GM19239 (cell line): ENCODE measurements at places on chromosomes 7 and 10.

- DNase-seq = no peak
These were observed 89.0 kb downstream of the NEURL1 start for GRCh38 chr10:103582331-103583123.

- DNase-seq = no peak
These were observed 30.9 kb downstream of the SCIN start for GRCh38 chr7:12601302-12601869.

DNA sequence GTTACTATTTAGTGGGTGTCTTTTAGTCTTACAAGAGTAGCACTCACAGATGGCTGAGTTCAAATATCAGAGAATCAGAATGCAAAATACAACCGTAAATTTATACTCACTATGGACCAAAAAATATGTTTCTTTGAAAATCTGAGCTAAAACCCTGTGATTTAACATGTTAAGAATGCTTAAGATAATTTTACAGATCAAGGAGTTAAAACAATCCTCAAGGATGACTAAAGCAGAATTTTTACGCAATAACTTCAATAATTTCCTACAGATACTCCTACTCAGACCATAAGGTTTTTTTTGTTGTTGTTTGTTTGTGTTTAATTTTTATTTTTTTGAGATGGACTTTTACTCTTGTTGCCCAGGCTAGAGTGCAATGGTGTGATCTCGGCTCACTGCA is 47.9 kb upstream of the CCDC6 start:
- no peak for DNase-seq

- DNase-seq = no peak
These were observed 52.2 kb downstream of the IGF2BP3 start for GRCh38 chr7:23418046-23418445.

- no peak for DNase-seq
These were observed 60.4 kb downstream of the SEMA3A start for GRCh38 chr7:84134169-84134568.

- no peak for DNase-seq
These were observed 28.3 kb upstream of the FIS1 start for GRCh38 chr7:101273206-101273605.

GRCh38 chr10:17859492-17860156 is 50.5 kb downstream of the MRC1 start:
- DNase-seq = no peak

DNA sequence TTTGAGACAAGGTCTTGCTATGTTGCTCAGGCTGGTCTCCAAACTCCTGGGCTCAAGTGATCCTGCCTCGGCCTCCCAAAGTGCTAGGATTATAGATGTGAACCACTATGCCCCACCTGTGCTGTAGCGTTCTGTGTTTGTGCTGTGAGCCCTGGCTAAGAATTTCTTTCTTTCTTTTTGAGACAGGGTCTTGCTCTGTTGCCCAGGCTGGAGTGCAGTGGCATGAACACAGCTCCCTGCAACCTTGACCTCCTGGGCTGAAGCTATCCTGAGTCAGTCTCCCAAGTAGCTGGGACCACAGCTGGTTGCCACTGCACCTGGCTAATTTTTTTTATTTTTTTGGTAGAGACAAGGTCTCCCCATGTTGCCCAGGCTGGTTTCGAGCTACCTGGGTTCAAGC is 11.4 kb downstream of the TSPAN13 start:
- no peak for DNase-seq

- no peak for DNase-seq
These were observed 367.6 kb upstream of the MGMT start for GRCh38 chr10:129099486-129099885.

GRCh38 chr7:24786941-24787340 is 29.7 kb upstream of the GSDME start:
- no peak for DNase-seq

DNA sequence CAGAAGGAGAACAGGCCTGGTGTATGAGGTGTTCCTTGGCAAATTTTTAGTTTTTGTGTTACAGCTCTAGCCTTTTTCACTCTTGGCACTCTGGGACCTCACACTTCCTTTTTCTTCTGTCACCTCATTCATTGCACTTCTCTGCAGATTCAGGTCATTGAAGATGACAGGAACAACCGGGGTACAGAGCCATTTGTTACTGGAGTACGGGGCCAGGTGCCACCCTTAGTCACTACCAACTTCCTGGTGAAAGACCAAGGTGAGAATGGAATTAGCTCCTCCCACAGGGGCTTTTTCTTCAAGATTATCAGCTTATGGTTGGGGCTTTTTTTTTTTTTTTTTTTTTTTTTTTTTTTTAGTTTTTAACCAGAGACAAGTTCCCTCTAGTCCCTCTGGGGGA is 18.5 kb upstream of the CHCHD1 start:
- no peak for DNase-seq

DNA sequence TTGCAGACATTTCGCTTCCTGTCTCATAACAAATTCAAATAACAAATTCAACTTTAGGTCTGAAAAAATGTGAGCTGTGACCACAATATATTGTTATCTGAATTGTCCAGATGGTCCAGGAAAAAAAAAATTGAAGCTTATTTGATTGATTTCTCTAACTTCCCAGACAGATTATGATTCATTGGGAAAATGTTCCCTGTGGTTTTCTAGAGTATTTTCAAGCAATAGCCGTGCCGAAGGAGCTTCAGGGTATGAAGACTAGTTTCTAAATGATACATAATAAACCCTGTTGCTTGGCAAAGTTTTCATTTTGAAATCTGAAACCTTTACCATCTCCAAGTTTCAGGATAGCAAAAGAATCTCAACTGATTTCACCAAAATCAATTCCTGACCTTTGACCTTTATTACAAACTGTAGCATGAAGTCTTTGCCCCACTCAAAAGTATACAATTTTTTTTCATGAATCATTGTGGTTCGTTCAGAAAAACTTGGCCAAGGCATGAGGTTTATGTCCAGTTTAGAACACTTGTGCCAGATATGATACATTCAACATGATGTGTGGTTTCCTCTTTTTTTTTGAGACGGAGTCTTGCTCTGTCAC is 109.9 kb downstream of the JCAD start:
- no peak for DNase-seq

GRCh38 chr7:139022286-139022685 is 13.6 kb downstream of the ZC3HAV1L start:
- DNase-seq = no peak

DNA sequence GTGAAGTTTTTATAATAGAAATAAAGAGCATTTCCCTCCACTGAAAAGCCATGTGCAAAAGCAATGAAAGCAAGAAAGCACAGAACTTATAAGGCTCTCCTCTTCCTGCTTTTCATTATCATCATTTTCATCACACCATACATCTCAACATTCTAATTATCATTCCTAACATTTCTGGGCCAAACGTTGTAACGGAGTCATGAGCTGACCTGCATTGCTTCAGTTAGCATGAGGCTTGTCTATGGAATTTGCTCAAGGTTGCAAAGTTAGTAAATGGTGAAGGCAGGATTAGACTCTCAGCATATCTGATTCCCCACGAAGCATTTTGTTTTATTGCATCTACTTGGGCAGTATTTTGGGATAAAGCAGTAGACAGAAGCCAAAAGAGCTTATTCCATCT is 11.4 kb downstream of the SCIN start:
- no peak for DNase-seq

DNA sequence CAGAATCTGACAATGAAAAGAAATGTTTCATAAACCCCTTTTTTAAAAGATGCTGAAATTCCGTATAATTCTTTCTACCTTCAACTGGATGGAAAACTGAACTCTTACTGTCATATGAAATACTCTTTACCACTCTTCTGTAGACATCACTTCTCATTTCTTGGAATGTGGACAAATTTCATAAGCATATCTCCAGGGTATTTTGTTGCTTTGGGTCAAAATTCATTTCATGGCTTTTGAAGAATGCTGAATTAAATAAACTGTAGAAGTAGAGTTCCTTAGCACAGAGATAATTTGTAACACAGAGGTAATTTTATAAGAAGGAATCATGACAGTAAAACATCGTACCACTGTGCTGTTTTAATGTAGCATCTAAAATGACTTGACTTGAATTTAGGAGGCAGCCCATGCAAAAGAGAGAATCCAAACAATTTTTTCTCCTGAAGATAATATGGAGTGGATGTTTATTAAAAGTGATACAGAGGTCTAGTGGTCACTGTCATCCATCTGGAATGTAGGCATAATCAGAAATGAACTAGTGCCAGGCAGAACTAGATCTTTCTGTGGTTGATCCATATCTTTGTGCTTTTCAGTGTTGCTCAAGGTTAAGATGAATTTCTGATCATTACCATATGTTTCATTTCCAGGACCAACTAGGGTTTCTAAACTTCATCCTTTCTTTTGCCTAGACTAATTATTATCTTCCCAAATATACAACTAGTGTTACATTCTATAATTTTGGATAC is 492.0 kb downstream of the KIF20B start:
- no peak for DNase-seq

- no peak for DNase-seq
These were observed 23.8 kb downstream of the SCIN start for GRCh38 chr7:12594122-12594897.

GRCh38 chr10:69425511-69426298 is 9.0 kb upstream of the TACR2 start:
- DNase-seq = no peak

- DNase-seq = no peak
These were observed 85.4 kb downstream of the CCNY start for GRCh38 chr10:35421553-35422178.

DNA sequence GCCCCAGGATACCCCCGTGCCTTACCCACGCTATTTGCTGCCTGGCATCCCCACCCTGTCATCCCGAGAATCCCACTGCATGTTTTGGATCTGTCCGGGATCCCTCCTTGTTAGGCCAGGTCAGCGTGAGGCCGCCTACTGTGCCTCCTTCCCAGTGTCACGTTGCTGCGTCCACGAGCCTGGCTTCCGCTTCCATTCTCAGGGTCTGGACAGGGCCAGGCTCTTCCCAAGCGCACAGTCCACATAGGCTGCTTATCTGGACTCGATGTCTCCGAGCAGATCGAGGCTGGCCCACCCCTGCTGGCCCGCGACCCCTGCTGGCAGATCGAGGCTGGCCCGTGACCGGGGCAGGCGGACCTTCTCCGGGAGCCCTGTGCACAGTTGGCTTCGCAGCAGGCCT is 27.1 kb downstream of the FOXK1 start:
- no peak for DNase-seq

- DNase-seq = no peak
These were observed 657.2 kb downstream of the INHBA start for GRCh38 chr7:41045556-41046123.

- DNase-seq = no peak
These were observed 174.0 kb upstream of the TCF7L2 start for GRCh38 chr10:112775892-112776674.

DNA sequence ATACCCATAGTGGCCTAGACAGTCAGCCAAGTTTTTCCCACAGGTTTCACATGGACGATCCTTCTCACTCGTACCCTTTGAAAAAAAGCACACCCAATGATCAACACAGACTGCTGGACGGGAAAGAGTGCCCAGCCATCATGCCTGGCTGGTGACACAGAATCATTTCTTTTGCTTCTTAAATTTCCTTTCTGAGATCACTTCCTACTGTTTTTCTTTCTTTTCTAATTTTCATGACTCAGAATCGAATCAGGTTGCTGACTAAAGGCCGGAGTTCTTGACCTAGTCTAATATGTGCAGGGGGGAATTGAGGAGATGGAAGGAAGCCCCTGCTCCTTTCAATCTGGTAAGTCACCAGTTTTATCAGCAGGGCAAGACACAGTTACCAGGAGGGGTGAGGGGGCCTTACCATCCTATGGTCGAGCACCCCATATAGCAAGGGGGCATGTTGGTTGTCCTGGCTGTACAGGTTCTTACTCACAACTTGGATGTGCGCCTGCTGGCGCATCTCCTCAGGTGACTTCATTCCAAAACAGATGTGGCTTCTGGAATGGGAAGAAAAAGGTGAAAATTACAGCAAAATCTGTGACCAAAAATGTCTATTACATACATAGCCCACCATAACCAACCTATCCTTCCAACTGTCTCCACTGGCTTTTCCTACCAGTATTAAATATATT is 3.5 kb downstream of the POLR3A start:
- DNase-seq = no peak

- no peak for DNase-seq
These were observed 39.5 kb downstream of the CNNM1 start for GRCh38 chr10:99368646-99369045.
